ENCODE measurements at places on chromosomes 11 and 22.

GRCh38 chr11:75595429-75595828 is 33.4 kb downstream of the SERPINH1 start:
- no peak for DNase-seq

DNA sequence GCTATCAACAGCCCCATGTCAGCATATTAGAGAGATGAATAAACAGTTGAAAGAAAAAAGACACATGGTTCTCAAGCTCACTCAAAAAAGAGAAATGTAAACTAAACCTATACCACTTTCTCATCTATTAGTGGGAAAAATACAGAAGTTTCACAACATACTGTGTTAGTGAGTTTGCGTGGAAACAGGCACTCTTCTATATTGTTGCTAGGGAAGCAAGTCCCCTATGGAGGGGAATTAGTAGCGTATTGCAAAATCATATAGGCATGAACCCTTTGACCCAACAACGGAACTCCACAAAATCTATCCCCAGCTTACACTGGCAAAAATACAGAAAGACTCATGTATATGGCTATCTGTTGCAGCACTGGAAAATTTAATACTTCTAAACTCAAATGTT is 14.2 kb upstream of the RFPL2 start:
- DNase-seq: no peak

DNA sequence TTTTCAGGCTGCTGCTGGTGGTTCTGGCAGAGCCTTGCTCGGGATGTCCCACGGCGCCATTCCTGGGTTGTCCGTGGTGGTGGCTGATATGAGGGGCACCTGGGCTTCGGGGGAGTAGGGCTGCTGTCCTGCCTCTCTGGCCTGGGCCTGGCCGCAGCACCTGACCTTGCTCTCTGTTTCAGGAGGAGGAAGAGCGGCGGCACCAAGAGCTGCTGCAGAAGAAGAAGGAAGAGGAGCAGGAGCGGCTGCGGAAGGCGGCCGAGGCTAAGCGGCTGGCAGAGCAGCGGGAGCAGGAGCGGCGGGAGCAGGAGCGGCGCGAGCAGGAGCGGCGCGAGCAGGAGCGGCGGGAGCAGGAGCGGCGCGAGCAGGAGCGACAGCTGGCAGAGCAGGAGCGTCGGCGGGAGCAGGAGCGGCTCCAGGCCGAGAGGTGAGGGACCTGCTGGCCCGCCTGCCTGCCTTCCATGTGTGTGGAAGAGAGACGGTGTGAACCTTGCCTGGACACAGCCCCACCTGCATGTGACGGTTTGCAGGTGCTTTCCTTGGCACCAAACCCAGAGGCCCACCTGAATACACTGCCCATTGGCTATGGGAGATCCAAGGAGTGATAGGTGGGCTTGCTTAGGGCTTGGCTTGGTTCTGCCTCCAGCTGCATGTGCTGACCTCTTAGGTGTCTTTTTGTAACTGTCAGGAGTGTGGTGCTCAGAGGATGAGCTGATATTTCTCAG is 22.8 kb downstream of the INCENP start:
- no peak for DNase-seq

DNA sequence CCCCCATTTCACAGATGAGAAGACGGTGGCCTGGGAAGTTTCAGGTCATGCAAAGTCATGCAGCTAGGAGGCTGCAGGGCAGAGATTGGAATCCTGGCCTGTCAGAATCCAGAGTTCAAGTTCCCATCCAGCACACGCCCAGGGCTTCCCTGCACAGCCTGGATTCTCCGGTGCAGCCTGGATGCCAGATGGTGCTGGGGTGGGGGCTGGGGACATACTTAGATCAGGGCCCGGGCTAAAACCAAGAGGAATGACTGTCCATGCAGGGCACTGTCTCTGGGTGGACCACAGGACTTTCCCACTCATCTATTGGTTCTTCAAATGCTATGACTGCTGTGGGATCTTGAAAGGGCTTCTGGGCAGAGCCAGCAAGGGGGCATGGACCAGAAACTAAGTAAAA is 24.6 kb downstream of the LMO1 start:
- DNase-seq: no peak

DNA sequence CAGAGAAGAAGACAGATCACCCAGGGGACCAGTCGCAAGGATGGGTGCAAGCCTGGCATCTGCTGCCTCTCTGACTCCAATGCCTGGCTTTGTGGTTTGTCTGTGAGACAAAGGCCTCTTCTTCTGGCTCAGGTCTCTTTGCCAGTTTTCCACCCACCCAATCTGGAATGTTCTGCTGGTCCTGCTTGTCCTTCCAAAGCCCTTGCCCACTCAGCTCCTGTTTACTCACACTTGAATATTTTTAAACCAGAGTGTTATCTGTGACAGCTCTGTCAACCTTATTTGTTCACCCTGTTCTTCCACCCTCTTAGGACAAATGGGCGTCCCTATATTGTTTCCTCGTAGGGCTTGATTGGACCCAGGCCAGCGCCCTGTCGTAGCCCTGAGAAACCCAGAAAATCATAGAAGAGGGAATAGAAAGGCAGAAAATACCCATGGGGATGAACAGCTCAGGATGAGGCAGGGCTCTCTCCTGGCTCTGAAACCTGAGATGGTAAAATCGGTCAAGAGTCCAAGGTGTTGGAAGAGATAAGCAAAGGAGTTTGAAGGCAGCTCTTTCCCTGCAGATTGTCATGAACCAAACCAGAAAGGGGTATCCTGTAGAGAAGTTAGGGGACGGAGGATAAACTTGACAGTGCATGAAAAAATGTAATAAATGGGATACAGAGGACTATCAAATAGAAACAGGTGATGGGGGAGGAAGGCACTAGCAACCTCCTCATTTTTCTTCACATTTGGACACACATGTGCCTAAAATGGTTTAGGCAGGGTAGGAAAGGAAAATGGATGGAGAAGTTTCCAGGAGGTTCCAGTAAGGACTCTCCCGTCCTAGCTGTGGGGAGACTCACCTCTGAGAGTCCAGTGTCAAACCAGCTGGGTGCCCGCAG is 651 bp downstream of the CRYAB start:
- DNase-seq: no peak

- no peak for DNase-seq
Measured at GRCh38 chr22:45314786-45315185, 5.1 kb downstream of the FAM118A start.

DNA sequence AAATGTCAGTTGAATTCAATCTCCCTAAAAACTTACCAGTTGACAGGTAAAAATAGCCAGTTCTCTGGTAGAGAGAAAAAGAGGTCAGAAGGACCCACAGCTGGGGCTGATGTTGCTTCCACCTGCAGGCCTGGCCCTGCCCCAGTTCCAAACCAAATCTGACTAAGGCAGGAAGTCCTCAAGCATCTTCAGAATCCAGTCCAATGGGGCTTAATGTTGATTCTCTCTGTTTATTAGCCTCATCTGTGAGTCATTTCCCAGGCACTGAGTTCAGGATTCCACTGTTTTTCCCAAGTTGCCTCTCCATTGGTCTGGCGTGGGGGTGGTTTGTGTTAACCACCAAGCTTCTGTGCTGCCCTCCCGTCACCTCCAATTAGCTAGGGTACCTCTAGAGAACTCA is 601.8 kb downstream of the INSC start:
- DNase-seq: no peak

DNA sequence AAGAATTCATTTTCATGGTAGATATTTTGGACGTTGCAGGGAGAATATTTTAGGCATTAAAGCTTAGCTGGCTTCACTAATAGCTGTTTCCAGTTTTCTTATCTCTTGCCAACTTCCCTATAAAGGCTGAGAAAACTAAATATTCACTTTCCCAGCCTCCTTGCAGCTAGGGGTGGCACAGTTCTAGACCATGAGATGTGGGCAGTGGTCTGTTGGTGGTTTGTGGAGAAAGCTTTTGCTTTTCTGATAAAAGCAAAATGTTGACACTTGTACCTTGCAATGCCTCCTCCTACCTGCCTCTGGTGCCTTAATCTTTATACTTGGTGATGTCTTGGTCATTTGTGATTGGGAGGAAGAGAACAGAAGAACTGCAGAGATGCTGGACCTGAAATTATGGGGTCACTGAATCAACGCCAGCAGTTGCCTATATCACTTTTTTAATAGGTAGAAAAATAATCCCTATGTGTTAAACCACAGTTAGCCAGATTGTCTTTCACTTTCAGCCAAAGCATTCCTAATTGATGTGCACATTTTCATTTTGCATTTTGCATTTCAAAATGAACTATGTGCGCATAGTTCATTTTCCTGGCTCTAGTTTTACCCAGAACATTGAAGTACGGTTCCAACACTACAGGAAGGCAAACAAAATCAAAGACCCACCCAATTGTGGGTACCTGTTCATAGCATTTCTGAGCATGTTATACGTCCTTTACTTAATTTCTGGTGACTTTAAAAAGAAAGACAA is 24.9 kb upstream of the ABTB2 start:
- no peak for DNase-seq

DNA sequence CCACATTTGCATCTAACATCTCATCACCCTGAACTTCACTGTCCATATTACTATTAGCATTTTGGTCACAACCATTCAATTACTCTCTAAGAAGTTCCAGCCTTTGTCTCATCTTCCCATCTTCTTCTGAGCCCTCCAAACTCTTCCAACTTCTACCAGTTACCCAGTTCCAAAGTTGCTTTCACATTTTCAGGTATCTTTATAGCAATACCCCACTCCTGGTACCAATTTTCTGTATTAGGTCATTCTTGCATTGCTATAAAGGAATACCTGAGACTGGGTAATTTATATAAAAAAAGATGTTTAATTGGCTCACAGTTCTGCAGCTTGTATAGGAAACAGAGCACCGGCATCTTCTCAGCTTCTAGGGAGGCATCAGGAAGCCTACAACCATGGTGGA is 64.7 kb upstream of the ARHGAP42 start:
- DNase-seq: no peak

GRCh38 chr22:32964411-32965057 is 93.6 kb downstream of the SYN3 start:
- no peak for DNase-seq

DNA sequence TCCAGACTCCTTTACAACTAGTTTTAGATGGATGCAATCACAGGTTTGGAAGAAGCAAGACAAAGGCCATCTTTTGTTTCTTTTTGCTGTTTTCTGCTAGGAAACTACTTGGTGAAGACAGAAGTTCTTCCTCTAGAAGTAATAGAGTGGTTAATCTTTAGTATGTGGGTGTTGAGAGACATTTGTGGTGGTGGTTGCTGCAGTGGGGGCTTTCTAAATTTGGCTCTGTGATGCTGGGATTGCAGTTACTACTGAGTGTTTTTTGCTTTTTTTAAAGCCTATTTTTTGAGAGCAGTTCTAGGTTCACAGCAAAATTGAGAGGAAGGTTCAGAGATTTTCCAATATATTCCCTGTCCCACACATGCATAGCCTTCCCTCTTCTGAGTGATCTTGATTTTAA is 120.0 kb downstream of the AASDHPPT start:
- no peak for DNase-seq

- no peak for DNase-seq
Measured at GRCh38 chr22:37045958-37046357, 5.6 kb upstream of the KCTD17 start.

GRCh38 chr11:13308704-13309103 is 31.1 kb downstream of the BMAL1 start:
- no peak for DNase-seq

GRCh38 chr22:49903322-49904039 is 14.8 kb downstream of the ALG12 start:
- DNase-seq: no peak

DNA sequence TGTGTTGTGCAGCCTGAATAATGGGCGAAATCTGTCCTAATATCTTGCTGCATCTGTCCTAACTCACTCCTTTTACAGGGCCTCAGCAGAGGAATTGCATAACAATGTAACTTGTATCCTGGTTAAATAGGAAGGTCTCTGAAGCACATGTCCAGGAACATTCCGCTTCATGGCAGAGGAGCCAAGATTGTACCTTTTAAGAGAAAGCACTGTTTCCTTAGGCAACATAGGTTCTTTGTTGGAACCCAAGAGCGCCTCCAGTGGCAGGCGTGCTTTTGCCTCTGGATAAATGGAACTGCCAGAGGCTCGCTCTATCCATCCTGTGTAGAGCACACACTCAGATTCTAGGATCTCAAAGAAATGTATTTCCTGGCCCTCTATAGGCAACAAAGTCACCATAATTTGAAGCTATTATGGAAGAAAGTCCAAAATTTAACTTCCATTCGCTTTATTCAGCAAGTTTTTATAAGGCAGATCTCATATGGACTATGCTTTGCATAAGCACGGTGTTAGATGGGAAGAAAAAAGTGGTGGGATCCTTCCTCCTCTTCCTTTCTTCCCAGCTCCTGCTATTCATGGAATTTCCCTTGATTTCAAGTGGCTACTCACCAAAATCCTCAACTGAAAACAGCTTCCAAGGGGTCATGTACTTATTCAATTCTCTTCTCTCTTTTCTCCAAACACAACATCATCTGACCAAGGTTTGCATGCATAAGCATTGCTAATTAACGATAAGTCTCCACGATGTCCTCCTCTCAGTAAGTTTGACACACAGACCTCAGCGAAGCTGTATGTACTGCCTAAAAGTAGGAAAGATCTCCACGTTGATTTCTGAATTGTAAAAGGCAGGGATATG is at the start of gene BLID:
TSS of gene BLID (minus strand) at position 692 of the 856 bp plus-strand sequence. CDS start at position 399, 293 bp downstream.
- DNase-seq: no peak

DNA sequence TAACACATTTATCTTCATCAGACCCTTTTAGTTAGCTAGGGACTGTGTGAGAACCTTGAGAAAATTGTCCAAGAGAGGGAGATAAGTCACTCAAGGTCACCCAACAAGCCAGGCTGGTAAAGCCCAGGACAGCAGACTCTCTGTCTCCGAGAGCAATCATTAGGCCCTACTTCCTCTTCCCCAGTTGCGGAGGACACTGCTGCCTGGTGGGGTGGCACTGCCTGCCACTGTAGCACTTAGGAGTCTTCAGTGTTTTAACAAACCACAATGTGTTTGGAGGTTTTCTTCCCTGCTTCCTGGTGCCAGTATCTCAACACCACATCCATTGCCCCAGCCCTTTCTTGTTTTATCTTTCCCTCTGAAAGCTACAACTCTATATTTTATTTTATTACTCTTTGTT is 132.1 kb upstream of the LDLRAD3 start:
- DNase-seq: no peak

GRCh38 chr11:130000552-130001176 is 2.0 kb downstream of the PRDM10 start:
- DNase-seq: no peak

DNA sequence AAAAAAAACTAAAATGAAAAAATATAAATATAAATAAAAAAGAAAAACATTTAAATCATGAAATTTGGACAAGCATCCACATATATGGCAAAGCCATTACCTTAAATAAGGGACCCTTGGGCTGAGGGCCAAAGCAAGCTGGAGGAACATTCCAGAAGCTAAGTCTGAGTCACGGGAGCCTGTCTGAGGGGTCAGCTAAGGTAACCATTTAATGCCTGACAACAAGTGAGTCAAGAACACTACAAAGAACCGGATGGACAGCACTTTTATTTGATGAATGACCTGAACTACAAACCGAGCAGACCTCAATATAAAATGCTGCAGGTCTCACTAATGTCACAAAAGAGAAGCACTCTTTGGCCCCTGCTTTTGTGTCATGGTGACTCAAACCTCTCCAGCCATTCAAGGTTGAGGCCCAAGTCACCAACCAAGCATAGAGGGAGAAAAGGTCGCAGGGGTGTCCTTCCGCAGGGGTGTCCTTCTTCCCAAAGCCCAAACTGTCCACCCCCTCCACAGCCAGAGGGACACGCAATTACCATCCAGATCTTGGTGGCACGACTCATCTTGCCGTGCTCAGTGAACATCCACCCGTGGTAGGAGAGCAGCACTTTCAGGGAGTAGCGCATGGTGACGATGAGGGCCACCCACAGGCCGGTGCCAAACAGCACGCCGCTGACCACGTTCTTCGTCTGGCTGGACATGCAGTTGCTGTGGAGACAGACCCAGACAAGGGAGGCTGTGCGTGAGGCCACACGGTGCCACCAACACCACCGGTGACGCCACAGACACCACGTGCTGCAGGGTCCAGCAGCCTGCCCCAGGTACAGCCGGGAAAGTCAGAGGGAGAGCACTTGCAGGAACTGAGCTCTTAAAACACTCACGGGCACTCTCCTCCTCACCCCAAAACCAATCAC is 34.5 kb downstream of the CPT1A start:
- no peak for DNase-seq
